ENCODE measurements at places on chromosomes 6 and 20.

DNA sequence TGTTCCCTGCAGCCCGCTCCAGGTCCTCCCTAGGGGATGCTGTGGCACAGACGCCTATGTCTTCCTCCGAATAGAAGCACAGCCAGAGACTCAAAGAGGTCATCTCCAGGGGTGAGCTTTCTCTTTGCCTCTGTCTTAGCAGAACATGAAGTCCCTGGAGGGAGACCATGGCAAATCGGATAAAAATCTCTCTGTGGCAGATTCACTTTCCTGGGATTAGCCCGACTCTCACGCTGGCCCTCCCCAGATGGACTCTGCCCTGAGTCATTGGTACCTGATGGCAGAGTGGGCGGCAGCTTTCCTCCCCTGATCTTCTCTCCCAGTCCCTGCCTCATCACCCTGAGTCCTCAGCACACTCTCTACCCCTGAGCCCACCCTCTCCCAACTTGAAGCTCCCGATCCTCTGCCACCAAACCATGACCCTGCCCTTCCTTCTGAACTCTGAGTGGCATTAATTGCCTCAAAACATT, 58.0 kb upstream of the CCDC167 start:
- DNase-seq, result no peak

- DNase-seq, result no peak
These were observed 841.6 kb upstream of the GJE1 start for GRCh38 chr6:141290941-141291721.

DNA sequence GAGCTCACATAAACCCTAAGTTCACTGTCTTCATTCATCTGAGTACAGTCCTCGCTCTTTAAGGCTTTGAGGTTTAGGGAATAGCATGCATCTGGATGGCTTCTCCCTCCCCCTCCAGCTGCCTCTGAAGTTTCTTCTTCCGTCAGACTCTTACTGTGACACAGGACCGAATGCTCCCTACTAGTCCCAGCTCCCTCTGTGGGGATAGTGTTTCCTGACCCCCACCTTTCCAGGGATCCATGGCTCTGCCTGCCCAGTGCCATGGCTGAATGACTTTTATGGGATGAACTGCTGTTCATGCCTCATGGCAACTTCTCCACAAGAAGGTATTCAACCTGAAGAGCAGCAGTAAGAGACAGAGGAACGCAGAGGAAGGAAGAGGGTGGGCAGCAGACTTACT, 79.8 kb upstream of the EMILIN3 start:
- no peak for DNase-seq

DNA sequence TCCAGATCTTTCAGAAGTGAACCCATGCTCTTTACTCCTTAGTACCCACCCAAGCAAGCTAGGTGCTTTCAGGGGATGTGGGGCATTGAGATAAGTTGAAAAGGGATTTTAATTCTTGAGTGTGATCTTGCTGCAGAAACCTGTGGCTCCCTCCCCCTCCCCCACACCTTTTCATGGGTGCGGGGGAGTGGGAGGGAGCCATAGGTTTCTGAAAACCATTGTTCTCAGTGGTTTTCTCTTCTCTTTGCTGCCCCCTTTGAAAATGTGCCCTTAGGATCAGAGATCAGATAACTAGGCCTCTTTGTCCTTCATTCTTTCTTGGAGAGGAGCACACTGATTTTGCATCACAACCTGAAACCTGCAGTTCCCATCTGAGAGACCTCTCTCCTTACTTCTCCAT, 2.4 kb downstream of the PCSK2 start:
- no peak for DNase-seq

- DNase-seq, result no peak
These were observed 151.2 kb upstream of the PTPN1 start for GRCh38 chr20:50358971-50359370.

GRCh38 chr6:129184808-129185366, 301.9 kb downstream of the LAMA2 start:
- no peak for DNase-seq
